Left renal pelvis (tissue), 4 donors: ENCODE measurements at places on chromosomes 6 and 20. TPM values are rescaled to one million over a fixed set of nuclear protein-coding genes. Genes with fewer than 3 reads are reported as not detected.

PERP gene
- polyA plus RNA-seq = 20.5 TPM

SLC23A2 gene
- 22.5 TPM for polyA plus RNA-seq

LY86 gene
- 2.3 TPM for polyA plus RNA-seq

CAP2 gene
- polyA plus RNA-seq = 15.6 TPM

SLC24A3 gene
- 6.6 TPM for polyA plus RNA-seq

RSPH9 gene
- polyA plus RNA-seq = 1.0 TPM

PXDC1 gene
- polyA plus RNA-seq = 24.0 TPM

SLC35B3 gene
- polyA plus RNA-seq = 31.5 TPM

VEGFA gene
- 306 TPM for polyA plus RNA-seq

DEK gene
- polyA plus RNA-seq = 190 TPM

BANF2 gene
- polyA plus RNA-seq = not detected

BCAS4 gene
- 4.4 TPM for polyA plus RNA-seq

DNA sequence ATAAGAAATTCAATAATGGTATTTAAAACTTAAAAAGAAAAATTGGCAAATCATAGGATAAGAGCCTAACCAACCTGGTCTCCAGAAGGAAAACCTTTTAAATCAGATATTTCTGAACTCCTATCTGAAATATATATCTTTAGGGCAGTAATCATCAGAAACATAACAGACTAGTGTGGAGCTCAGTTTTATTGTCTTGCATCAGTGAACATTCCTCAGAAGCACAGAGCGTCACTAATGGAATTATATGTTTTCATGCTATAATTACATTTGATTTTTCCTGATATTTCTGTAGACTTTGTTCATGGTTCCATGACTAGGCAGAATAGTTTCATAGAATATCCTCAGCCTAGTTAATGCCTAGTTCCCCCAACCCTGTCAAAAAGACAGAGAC, 262.2 kb downstream of the EYA4 start:
- no peak for DNase-seq

GRCh38 chr6:81636930-81637568, 115.4 kb downstream of the TENT5A start:
- no peak for DNase-seq

DNA sequence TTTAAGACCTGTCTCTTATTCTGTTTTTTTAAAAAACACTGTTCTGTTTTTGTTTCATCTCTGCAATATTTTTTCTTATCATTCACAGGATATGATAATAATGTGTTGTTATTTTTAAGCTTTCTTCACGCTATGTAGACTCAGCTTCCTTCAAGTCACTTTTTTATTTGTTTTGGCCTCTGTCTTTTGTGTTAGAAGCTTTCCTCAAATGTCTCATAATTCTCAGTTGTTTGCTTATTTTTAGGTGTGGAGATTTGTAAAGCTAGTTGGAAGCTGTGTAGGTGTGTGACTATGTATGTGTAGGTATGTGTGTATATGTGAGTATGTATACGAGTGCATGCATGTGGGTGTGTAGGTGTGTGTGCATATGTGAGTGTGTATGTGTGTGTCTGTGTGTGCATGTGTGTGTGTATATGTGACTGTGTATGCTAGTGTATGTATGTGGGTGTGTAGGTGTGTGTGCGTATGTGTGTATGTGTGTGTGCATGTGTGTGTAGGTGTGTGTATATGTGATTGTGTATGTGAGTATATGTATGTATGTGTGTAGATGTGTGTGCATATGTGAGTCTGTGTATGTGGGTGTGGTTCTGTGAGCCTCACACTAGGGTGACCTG, 16.3 kb upstream of the VEGFA start:
- no peak for DNase-seq

DNA sequence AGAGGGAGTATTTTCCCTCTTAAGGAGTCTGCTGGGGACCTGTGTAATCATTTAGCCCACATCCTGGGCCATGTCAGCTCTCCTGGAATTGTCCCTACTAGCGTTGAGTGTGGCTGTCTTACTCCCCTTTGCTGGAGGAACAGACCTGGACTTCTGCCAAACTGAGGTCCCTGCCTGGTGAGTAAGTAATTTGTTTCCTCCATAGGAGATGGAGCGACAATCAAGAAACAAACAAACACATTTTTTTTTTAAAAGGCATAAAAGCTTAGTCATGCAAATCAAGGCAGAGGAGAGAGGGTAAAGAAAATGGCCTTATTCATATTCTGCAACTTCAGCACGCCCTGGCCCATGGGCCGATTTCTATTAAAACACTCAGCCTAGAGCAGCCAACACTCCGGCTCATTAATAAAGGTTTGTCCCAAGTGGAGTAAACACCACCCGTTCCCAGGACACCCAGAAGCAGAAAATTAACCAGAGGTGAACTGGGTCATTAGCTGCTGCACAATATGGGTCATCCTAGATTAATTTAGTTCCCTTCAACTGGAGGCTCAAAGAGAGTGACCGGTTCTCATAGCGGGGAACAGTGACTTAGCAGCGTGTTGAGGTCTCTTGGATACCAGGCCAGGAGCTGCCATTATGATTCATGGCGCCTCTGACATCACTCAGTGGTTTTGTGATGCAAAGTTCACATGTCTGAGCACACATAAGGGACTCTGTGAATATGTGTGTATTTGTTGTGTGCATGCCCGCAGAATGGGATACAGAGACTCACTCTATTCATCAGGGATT, 165.0 kb upstream of the SULF2 start:
- DNase-seq = peak; percentile 58

GRCh38 chr20:24158281-24158680, 169.7 kb upstream of the GGTLC1 start:
- no peak for DNase-seq

- no peak for DNase-seq
These were observed 22.0 kb downstream of the SOX4 start for GRCh38 chr6:21615504-21615903.

- no peak for DNase-seq
These were observed 66.7 kb downstream of the SYNDIG1 start for GRCh38 chr20:24535941-24536730.

DNA sequence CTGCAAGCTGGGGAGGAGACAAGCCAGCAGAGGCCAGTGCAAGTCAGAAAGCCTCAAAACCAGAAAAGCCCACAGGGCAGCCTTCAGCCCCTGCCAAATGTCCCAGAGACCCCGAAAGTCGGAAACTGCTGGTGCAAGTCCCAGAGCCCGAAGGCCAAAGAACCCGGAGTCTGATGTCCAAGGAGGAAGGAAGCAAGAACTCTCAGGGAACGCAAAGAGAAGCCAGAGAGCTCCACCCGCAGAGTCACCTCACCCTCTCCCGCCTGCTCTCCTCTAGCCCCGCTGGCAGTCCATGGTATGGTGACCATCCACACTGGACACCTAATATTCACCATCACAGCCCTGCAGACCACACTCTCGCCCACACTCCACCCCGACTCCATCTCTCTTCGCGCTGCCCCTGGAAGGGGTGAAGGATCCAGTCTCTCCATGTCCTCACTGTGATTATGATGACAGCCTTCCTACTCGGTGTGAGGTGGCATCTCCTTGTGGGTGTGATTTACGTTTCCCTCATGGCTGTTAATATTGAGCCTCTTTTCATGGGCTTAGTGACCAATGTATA, 10.6 kb downstream of the ULBP3 start:
- DNase-seq = no peak

- no peak for DNase-seq
These were observed 736.0 kb downstream of the CD109 start for GRCh38 chr6:74431873-74432580.

GRCh38 chr20:19928328-19929011, 88.7 kb upstream of the NAA20 start:
- DNase-seq = no peak

- DNase-seq = no peak
These were observed 450.7 kb downstream of the COL12A1 start for GRCh38 chr6:74755196-74755595.

DNA sequence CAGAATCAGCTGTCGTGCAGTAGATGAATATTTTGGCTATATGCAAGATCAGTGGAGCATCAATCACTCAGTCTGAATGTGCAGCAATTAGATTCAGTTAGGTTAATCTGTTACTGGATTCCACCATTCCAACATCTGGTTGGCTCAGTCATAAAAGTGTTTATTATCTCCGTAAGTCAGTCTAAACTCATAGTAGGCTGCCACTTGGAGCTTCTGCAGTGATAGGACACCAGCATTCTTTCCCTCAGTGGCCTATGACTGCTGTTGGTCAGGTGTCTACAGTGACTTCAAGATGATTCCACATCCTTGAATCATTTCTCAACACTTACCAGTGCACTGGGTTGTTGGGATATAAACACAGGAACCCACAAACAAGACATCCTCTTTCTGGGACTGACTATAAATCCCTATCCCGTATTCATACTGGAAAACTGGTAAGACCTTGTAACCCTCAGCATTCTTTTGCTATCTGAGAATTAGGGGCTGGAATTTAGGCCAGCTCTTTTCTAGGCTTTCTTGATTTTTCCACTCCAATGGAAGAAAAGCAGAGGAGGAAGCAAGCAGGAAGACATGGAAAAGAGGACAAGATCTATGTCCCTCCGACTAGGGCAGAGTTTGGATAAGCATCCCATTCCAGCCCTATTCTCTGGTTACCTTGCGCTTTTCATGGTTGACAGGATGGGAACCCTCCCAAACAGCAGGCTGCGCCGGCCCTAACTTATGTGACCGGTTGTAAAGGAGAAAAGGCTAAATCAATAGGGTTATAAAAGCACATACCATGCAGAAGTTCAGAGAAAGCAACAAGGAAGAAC, 919.6 kb downstream of the KIF16B start:
- DNase-seq = no peak

- no peak for DNase-seq
These were observed 37.6 kb upstream of the ANGPT4 start for GRCh38 chr20:953742-954141.

- no peak for DNase-seq
These were observed 13.9 kb downstream of the GCM2 start for GRCh38 chr6:10867952-10868351.

DNA sequence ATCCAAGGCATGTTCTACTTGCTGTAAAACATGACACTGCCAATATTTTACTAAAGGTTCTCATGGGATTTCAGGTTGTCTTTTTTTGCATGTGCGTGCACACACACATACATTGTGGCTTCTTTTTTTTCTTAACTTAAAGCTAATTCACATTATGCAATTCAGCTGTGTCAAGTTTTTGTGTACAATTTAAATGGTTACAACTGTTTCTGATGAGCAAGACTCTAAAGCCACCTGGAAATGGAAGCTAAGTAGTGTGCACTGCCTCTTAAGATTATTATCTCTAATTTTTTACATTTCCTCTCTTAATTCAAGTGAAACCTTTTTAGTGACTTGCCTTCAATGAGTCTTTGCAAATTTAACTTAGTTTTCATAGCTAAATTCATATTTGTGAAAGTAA, 75.3 kb downstream of the TULP4 start:
- no peak for DNase-seq

GRCh38 chr6:18062733-18063132, 59.7 kb downstream of the NHLRC1 start:
- DNase-seq = no peak

DNA sequence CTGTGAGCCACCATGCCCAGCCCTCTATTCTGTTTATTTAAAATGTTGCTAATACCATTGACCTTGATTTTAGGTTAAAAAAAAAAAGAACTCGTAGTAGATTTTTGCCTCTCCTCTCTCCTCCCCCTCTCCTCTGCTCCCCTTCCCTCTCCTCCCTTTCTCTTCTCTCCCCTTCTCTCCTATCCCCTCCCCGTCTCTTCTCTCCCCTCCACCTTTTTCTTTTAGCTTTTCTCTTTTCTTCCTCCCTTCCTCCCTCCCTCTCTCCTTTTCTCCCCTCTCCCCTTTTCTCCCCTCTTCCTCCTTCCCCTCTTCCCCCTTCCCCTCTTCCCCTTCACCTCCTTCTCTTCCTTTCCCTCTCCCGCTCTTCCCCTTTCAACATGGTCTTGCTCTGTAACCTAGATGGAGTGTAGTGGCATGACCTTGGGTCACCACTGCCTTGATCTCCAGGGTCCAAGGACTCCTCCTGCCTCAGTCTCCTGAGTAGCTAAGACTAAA, 223.8 kb downstream of the ZFAND3 start:
- DNase-seq = no peak

GRCh38 chr20:4763723-4764510, 42.2 kb downstream of the PRND start:
- DNase-seq = no peak

DNA sequence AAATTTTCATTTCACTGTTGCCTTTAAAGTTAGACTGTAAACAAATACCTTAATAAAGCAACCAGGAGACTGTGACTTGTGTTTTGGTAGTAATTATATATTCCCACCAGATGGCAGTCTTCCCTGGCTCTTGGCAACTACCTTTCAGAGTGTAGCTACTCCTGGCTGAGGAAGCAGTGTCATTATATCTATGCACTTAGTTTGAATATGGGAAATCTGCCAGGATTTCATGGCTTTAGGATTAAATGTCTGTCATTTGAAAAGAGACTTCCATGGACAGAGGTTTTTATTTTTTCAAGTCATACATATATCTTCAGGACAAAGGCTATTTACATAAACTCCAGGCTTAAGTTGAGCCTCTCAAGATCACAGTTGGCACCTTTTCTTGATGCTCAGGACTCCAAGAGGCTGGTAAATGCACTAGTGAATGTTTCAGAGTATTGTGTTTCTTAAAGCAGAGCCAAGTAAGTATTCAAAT, 160.1 kb downstream of the C6orf58 start:
- DNase-seq = peak; percentile 32

GRCh38 chr20:17262786-17263185, 35.9 kb downstream of the PCSK2 start:
- DNase-seq = no peak

- DNase-seq = no peak
These were observed 37.5 kb downstream of the SNX9 start for GRCh38 chr6:157860505-157860991.

DNA sequence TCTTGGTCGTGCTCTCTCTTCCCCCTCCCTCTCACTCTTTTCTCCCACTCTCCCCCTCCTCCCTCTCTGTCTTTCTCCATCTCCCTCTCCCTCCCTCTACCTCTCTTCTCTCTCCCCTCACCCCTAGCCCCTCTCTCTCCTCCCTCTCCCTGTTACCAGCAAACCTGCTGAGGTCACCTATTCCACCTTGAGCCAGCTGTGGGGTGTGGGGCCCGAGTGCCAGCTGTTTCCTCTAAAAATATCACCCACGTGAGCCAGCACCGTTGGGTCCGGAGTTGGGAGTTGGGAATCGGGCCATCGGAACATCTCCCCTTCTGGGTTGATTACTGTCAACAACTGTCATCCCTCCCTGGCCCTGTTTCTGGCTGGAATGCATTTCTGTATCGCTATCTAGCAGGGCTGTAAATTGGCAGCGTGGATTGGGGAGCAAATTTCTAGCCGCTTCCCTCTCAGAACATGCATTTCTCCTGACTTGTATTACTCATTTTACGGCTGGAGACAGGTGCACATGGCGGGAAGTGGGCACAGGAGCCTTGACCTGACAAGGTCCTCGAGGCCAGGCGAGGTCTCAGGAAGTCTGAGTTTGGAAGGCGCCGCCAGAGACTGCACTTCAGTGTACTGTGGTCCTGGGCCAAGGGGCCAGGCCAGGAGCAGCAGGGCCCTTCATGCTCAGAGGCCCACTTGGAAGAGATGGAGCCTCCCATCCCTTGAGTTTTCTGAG, 165.3 kb downstream of the CDH4 start:
- DNase-seq = no peak

DNA sequence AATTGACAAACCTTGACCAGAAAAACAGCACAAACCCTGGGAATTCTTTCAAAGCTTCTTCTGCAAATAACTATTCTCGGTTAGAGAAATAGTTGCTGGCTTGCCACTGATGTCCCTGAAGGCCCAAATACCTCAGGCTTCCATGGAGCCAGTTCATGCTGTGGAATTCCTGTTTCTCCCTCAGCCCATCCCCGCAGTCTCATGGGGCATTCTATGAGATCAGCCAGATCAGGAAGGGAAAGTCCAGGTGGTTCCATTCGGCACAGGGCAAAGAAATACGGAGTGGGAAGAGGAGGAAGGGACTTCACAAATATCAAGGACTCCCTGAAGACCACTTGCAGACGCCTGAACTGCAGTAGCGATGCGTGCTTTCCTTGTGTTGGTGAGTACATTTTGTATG, 63.3 kb downstream of the MYLK4 start:
- no peak for DNase-seq
